ENCODE measurements at places on chromosomes 4 and X.

DNA sequence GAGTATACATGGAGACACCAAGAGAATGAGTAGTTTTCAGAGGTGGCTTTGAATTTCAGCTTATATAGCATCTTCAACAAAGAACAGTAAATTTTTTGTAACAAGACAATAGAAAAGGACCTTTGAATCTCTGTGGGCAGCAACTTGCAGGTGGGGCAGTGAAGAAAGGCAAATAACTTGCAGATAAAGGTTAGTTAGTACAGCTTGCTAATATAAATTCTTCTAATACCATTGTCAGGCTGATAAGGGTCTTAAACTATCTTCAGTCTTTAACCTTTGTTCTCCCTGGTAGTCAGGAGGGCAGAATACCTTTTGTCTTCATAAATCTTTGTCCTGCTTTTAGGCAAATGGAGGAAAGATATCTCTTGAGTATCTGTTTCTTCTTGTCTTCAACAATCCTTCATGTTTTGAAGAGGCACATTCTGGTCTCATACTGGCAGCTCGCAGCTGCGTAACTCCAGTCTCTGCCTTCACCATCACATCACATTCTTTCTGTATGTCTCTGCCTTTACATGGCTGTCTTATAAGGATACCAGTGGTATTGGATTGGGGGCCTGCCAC is 16.0 kb downstream of the ANXA3 start:
- DNase-seq: no peak

DNA sequence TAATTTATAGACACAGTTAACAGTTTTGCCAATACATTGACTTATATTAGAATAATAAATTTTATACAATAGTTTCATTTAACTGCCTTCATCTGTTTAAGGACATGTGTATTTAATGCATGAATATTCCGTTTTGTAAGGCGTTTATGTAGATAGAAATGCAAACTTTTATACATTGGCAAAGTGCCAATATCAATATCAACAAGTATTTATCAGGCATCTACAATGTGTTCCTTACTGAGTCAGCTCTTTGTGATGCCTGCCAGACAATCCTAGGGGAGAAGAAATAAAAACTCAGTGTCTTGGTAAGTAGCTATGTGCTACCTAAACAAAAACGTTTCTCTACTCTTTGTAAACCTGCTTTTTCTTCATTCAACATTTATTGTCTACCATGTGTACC is 1142.2 kb downstream of the C4orf33 start:
- no peak for DNase-seq

DNA sequence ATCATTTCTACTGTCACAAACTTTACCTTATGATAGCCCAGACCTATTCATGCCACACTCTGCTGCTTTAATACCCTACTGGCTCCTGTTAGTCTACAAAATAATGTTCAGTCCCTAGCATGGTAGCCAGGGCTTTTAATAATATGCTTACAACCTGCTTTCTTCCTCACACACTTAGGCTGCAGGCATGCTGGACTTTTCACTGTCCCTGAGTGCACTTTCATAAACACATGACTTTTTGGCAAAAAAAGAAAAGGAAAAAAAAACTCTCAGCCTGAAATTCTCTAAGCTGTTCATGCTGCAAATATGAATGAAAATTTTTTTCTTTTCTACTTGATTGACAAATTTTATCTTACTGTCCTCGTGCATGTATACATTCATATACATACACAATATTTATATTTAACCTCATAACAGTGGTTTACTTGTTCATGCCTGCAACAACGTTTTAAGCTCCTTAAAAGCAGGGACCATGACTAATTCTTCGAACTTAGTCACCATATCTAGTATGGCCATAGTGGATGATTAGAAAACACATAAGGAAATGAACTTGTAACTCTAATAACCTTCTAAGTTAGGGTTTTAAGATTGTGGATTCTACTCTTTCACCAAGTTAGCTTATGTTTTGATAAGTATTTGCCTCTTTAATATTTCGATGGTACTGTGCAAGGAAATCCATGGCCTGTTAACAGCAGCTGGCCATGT is 229.5 kb downstream of the SPCS3 start:
- no peak for DNase-seq

DNA sequence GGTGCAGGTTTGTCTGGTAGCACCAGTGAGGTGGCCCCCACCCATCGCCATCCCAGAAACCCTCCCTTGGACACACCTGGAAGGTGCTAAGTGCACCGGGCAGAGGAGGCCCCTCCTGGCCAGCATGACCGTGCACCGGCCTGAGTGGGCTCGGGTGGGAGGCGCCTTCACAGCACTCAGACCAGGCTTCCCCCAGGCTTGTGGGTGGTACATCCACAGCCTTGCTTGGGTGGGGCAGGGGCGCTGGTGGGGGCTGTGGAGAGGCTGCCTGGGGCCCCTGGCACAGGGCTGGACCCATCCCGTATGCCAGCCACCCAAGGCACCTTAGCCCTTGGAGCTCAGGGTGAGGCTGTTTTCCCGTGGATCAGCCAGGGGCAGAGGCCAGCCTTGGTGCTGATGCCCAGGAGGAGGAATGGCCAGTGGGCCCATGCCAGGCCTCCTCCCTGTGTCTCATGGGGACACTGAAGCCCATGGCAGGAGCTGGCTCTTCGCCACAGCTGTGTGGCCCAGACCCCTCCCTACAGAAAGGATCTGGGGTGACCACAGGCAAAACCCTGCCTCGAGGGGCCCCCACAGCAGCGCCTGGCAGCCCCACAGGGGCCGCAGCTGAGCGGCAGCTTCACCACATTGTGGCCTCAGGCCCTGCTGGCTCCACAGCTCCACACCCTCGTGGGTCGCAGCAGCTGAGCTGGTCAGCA is 21.4 kb downstream of the NKX1-1 start:
- DNase-seq: no peak

- DNase-seq: no peak
Measured at GRCh38 chr4:171348090-171348489, 465.1 kb upstream of the GALNTL6 start.

GRCh38 chr4:109730619-109731545 is 1.0 kb upstream of the PLA2G12A start:
- DNase-seq: no peak

DNA sequence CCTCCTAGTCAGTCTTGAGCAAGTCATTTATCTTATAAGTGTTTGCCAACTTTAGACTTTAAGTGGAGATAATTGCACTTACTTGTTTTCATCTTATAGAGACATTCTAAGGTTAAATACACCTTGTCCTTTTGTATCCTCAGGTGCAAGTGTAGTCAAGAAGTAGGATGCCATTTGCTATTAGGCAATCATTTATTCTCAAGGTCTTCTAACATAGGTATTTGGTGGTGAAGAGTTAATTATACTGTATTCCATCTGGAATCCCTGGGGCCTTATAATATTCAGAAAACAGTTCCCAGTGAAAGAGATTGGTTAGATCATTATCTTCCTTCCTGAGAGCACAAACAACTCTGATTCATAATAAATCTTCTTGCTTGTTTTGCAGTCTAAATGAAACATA is 23.7 kb downstream of the SULT1E1 start:
- DNase-seq: no peak

DNA sequence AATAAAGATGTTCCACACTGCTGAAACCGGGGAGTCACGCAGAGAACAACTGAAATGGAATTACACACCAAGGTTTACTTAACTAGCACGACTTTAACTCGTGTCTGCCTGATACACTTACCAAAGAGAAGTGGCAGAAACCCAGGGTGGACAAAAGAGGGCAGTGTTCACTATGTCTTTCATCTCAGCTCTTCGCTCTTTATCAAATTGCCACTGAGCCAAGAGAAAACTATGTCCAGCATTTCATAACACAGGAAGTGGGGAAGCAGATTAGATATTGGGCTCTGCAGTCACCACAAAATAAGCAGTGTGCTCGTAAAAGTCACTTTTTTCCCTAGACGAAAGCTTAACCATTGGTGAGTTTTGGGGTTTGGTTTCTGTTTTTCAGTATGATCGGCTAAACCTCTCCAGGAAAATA is 155.7 kb downstream of the CHIC2 start:
- DNase-seq: no peak

GRCh38 chr4:158541506-158541905 is 19.8 kb downstream of the RXFP1 start:
- DNase-seq: no peak

GRCh38 chr4:26583538-26583864 is 383 bp upstream of the TBC1D19 start:
- DNase-seq: no peak

DNA sequence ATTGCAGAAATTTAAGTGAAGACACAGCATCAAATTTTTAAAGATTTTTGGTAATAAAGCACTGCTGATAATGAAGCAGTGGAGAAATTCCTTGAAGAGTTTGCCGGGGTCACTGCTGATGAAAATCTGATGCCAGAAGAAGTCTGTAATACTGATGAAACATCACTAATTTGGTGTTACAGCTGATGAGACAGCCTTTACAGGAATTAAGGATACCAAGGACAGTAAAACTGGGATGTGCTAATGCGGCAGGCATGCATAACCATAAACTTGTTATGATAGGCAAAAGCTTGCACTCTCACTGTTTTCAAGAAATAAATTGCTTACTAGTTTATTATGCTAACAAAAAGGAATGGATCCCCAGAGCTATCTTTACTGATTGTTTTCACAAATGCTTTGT is 52.9 kb upstream of the VEGFC start:
- DNase-seq: no peak

DNA sequence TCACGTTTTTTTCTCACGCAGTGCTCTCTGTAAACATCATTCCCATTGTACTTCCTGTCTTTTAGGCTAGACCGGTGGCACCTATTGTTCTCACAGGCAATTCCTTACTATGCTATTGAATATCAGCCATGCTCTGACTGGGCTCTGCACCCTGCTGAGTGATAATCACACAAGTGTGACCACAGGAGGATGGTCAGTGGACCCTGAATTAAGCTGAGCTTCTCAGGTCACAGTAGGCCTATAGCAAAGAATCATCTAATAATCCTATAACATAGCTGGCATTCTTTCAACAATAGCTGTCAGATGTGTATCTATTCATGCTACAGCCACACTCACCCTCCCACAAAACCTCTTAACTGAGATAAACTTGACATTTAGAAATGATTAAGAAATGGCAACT is 2399.8 kb upstream of the TENM3 start:
- DNase-seq: no peak

- DNase-seq: no peak
Measured at GRCh38 chr4:101953949-101954348, 163.4 kb downstream of the BANK1 start.

DNA sequence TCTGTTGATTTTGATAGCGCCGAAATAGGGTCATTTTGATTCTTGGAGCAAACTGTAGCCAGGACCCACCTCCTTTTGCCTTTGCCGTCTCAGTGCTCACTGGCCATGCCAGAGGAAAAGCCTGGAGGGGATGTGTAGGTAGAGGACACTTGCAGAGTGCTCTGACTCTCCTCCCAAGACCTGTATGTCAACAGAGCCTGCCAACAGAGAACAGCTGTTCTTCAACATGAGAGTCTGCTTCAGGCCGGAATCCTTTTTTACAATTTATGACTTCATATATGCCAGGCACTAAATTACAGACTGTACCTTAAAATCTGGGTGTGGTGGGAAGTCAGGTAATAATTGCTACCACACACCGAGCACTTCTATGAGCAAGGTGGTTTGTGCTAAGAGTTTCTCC is 94.2 kb downstream of the KDR start:
- no peak for DNase-seq

- no peak for DNase-seq
Measured at GRCh38 chrX:52216541-52216940, 31.9 kb downstream of the MAGED4 start.

- DNase-seq: no peak
Measured at GRCh38 chr4:113440371-113440770, 321.2 kb downstream of the CAMK2D start.

GRCh38 chrX:1502853-1503252 is 34.1 kb downstream of the P2RY8 start:
- no peak for DNase-seq
